ENCODE measurements at places on chromosomes 5 and 9.

DNA sequence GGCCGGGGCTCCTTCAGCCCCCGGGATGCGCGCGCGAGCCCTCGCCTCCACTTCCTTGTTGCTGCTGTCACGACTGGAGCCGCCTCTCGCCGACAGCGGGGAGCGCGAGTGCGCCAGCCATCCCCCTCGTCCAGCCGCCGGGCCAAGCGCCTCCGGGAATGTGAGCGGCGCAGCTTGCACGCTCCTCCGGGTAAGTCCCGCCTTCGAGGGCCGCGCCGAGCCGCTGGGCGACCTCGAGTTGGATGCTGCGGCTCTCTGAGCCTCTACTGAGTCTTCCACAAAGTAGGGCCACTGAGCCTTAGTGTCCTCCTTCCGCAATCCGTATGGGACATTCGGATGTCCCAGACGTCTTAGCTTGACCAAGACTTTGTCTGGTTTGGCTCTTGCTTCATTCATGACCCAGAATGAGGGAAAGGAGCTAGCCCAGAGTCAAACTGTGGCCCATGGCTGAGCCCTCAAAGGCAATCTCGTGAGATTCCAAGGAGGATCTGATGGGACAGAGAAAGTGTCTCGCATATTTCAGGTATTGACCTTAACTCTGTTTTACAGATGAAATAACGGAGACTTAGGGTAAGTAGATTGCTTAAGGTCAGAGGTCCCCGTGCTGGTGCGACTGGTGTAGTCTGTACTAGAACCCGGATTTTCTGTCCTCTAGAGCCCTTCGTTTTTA, 586 bp downstream of the HMGXB3 start:
- peak; percentile 56 for DNase-seq

DNA sequence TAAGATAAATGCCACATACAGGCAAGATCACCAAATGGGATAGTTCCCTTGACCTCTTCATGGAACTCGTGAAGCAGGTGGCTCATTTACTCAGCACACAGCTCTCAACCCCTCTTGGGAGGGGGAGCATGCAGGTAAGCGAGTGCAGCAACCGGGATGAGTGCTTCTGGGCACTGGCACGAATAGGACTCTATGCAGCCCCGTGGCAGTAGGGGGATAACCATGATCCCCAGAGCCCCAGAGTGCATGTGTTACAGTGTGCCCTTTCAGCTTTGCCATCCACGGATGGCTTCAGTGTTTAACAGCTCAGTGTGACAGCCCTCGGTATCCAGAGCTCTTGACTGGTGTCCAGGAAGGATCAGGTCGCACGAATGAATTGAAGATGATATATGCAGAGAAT, 1187.1 kb downstream of the CDH9 start:
- no peak for DNase-seq

DNA sequence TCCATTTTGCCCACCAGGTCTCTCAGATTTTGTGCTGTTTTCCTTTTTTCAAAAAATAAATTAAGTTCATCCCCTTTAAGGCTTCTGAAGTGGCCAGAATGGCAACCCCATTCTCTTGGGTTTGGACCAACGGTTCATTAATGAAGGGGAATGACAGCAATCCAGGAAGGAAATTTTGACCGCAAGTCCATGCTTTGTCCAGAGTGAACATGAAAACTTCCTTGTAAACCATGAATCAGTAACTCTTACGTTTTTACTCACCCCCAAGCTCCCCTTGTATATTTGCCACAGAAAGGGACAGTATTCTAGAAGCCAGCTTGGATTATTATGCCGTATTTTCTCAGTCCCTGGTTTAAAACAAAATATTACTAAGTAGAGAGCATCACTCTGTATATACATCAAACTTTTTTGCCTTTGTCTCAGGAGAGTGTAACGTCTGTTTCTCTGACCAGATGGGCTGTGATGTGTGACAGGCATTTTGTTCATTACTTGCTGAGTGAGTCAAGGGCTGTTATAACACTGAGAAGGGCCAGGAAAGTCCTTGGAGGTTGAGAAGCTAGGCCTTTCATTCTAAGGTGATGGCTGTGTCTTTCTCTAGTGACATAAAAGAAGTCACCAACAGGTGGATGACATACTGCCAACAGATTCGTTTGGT, 148.2 kb downstream of the SMARCA2 start:
- peak; percentile 21 for DNase-seq

DNA sequence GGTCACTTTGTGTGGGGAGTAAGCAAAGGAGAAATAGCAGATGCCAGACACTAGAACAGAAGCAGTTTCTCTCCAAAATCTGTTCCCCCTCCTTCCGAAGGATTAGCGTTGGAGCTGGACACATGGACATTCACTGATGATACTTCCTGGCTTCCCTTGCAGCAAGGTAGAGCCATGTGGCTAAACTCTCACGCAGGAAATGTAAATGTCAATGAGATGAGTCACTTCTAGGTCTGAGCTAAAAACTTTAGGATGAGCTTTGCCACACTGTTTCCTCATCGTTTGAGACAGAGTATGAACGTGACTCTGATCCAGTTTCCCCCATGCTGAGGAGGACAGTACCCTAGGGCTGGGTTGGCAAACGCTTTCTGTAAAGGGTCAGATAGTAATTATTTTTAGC, 5.1 kb downstream of the BHMT2 start:
- peak; percentile 55 for DNase-seq

DNA sequence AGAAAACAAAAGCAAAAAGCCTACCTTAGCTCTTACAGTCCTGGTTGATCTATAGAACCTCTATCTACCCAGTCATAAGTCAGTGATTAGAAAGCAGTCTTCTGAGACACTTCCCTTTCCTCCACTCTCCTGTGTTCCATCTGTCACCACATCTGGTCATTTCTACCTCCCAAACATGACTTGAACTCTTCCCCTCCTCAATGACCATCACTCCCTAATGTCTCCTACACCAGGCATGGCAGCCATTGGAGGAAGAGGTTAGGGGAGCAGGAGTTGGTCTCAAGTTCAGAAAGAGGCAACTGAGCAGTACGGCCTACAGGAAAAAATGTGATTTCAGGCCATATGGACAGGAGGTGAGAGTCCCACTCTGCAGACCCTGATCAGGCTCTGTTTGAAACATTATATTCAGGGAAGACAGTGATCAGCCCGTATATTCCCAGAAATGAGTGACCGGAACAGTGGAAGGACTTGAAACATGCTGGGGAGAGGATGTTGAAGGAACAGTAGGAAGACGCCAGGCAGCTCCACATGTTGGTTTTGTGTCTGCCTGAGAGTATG, 12.0 kb downstream of the ABLIM3 start:
- DNase-seq: no peak

DNA sequence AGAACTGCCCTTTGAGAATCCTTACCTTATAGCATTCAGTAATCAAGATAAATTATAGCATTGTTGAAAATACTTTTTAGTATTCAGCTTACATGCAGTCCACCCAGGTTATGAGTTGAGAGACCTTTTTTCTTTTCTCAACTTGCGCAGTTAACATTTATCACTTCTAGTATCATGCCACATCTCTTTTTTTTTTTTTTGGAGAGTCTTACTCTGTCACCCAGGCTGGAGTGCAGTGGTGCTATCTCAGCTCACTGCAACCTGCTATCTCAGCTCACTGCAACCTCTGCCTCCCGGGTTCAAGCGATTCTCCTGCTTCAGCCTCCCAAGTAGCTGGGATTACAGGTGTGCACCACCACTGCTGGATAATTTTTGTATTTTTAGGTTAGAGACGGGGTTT, 29.0 kb downstream of the LRRC70 start:
- no peak for DNase-seq

GRCh38 chr9:6702707-6703106, 55.1 kb upstream of the KDM4C start:
- no peak for DNase-seq

DNA sequence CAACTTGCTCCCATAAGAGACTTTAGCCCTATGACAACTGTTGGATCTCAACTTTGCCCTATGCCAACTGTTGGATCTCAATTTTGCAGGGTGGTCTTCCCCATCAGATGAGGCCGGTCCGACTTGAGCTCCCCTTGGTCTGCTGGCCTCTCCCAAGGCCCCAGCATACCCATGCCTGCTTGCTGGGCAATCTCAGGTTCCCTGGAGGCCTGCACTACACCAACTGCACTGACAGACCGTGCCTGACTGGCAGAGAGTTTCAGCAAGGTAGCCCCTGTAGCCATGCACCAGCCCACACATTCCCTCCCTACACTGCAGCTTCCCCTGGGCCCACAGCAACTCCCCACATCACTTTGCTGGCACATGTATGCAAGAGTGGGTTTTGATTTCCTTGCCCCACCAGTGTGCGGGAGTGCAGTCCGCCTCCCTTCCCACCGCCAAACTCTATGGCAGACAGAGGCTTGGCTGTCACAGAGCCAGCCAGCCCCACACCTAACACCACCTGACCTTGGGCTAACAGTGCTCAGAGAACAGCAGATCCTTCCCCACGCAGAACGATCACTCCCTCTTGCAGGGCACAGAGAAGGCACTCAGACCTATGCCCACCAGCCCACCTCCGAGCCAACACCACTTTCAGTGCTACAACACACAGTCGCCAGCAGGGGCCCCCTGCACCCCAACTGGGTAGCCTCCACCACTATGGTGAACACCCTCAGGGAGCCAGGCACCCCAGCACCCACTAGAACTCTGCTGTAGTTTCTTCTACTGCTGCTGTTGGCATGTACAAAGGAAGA, 279.9 kb upstream of the COX7C start:
- DNase-seq: no peak

DNA sequence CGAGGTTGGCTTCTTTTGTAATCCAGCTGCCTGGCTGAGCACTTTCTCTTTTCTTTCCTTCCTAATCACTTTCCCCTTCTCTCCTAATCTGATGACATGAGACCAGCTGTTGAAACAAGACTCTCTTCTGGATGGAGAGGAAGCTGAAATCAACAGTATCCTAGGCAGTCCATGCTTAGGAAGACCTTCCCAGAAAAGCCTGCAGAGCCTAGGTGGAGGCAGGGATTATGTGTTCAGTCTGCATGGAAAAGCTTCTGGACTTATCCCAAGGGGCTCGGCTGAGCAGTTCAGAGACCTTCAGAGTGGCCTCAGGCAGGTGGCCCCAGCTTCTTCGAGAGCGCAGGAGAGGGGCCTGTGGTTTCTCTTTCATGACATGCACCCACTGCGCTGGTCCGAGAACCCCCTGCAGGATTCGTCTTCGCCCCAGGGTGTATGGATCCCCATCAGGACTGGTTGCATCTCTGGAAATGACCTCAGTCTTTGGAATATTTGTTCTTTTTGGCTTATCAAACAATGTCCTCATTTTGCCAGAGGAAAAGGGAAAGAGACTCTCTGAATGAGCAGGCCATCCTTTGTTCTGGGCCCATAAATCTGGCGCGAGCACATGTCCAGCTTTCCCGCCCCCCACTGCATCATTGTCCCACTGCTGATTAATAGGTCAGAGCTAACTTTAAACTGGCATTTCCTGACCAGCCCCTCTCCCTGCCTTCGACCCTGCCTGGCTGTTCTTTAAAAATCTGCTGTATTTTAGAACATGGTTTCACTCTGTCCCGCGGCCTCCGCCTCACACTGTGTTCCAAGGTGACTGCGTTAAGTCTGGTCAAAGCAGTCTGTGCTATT, 177.9 kb upstream of the KLF4 start:
- no peak for DNase-seq

GRCh38 chr5:159209438-159210209, at the start of gene RNF145:
Gene RNF145, minus strand, starts transcription at chr5:159209553. Its CDS starts 5,936 bp downstream, at chr5:159203617.
- peak; percentile 77 for DNase-seq

- no peak for DNase-seq
Observed at GRCh38 chr5:54450542-54450941, 5.0 kb upstream of the HSPB3 start.

DNA sequence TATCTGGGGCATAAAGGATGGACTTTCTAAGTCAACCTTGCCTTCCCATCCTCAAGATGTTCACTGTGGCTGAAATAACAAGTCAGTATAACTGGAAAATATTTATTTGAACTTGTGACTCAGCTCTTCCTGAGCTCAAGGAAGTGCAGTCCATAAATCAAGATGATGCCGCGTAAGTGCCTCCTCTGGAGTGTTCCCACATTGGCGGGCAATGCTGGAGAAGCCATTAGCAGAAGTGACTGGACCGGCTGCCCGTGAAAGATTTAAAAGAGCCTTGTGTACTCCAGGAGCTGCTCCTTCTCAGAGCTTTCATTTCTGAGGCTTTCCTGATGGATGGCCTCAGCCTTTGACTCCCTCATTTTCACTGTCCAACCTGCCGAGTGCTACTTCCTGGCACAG, 17.4 kb downstream of the TMOD1 start:
- DNase-seq: peak; percentile 76

DNA sequence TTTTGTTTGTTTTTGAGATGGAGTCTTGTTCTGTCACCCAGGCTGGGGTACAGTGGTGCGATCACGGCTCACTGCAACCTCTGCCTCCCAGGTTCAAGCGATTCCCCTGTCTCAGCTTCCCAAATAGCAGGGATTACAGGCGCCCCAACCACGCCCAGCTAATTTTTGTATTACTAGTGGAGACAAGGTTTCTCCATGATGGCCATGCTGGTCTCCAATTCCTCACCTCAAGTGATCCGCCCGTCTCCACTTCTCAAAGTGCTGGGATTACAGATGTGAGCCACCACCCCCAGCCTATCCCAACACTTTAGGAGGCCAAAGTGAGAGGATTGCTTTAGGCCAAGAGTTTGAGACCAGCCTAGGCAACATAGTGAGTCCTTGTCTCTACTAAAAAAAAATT, 19.3 kb downstream of the SPZ1 start:
- no peak for DNase-seq

DNA sequence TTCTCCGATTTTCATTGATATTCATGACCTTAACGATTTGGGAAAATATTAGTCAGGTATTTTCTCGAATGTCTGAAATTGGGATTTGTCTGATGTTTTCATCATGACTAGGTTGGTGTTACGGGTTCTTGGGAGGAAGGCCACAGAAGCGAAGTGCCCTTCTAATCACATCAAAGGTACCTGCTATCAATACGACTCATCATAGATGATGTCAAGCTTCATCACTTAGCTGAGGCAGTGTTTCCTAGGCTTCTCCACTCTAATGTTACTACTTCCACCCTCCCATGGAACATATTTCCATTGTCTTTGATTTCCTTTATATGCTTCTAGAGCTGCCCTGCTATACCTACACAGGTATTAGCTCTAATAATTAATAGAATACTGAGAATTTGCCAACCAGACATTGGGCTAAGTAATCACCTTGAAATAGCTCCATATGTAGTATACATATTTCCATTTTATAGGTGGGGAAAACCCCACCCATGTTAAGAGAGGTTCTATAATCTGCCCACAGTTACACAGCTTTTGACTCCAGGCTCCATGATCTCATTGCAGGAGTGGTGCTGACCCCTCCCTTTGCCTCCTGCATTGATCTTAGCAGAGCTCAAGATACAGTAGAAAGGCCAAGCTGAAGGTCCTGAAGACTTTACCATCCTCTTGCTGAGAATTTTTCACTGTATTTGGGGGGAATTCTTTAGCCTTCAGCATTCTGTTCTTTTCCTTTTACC, 238.6 kb upstream of the ADAMTSL1 start:
- DNase-seq: no peak

DNA sequence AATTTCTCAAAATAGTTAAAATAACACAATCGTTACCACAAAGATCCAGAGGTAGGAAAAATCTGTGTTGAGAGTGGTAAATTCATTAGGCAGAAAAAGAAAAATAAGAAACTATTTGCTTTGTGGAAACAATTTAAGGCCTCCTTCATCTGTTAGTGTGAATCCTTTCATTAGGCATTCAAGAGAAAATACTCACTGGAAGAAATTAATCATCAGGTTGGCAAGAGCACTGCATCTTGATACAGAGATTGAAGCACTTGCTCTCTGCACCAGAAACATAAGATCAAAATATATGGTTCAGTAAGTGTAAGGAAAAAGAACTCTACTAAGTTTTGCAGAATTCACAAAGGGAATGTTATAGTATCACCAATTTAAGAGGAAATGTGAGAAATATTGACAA, 44.4 kb downstream of the TTC39B start:
- DNase-seq: no peak

- DNase-seq: no peak
Observed at GRCh38 chr5:38455796-38456330, 100.6 kb downstream of the LIFR start.
